Sigmoid colon (tissue), 7 donors: ENCODE measurements at places on chromosomes 4 and X. TPM values are rescaled to one million over a fixed set of nuclear protein-coding genes. Genes with fewer than 3 reads are reported as not detected.

- no peaks in the 10 kb centered on the region for H3K36me3 ChIP-seq
- H3K27ac ChIP-seq, result peak overlapping the region; percentile 77
- no peak overlapping the region for H3K4me3 ChIP-seq
These were observed 92.8 kb downstream of the AMELX start for GRCh38 chrX:11386001-11386523.

DNA sequence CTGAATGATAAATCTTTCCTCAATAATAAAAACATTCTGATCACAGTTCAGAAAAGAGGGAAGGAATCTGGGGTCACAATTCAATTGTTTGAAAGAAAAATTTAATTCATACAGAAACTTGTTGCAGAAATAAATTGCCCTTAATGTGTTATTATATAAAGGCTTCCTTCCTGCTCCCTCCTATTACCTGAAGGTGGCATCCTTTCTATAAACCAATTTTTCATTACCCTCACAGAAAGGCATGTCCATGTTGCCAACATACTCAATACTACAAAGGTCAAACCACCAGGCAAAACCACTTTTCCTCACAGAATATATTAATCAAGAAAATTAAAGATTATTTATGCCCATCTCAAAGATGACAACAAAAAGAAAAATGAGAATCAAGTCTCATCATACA lies 194.3 kb upstream of the CT83 start:
- H3K36me3 ChIP-seq, result no peaks in the 10 kb centered on the region
- no peak overlapping the region for H3K27ac ChIP-seq
- H3K27me3 ChIP-seq, result no peaks in the 10 kb centered on the region
- H3K4me1 ChIP-seq, result no peaks in the 10 kb centered on the region
- DNase-seq, result no peak
- no peak overlapping the region for H3K4me3 ChIP-seq

The TGIF2LX gene
- not detected for total RNA-seq

GRCh38 chrX:152038804-152039203 lies 64.3 kb upstream of the GABRE start:
- no peaks in the 10 kb centered on the region for H3K4me1 ChIP-seq
- H3K36me3 ChIP-seq, result no peaks in the 10 kb centered on the region
- no peaks in the 10 kb centered on the region for H3K27me3 ChIP-seq
- no peak for DNase-seq
- no peak overlapping the region for H3K27ac ChIP-seq

GRCh38 chr4:11704186-11704830 lies 275.6 kb upstream of the HS3ST1 start:
- no peaks in the 10 kb centered on the region for H3K4me1 ChIP-seq
- DNase-seq, result no peak
- H3K4me3 ChIP-seq, result no peak overlapping the region
- H3K27ac ChIP-seq, result no peak overlapping the region
- H3K36me3 ChIP-seq, result no peaks in the 10 kb centered on the region
- no peaks in the 10 kb centered on the region for H3K27me3 ChIP-seq

- H3K4me1 ChIP-seq, result peaks cover 15% of the 10 kb centered on the region
- no peak overlapping the region for H3K27ac ChIP-seq
- DNase-seq, result no peak
- H3K4me3 ChIP-seq, result no peak overlapping the region
- H3K36me3 ChIP-seq, result no peaks in the 10 kb centered on the region
- H3K27me3 ChIP-seq, result no peaks in the 10 kb centered on the region
These were observed 65.0 kb downstream of the INPP4B start for GRCh38 chr4:142781114-142781513.

The KLB gene
- total RNA-seq, result 1.4 TPM

GRCh38 chr4:54683616-54684346 lies 26.0 kb downstream of the KIT start:
- H3K4me3 ChIP-seq, result no peak overlapping the region
- no peaks in the 10 kb centered on the region for H3K4me1 ChIP-seq
- DNase-seq, result no peak
- no peaks in the 10 kb centered on the region for H3K36me3 ChIP-seq

- DNase-seq, result peak; percentile 77
- H3K36me3 ChIP-seq, result no peaks in the 10 kb centered on the region
- peaks cover 6% of the 10 kb centered on the region for H3K4me1 ChIP-seq
- H3K4me3 ChIP-seq, result peak overlapping the region; percentile 53
These were observed 47.7 kb downstream of the PRPS1 start for GRCh38 chrX:107675823-107676555.

The SLC10A4 gene
- 0.99 TPM for total RNA-seq

- DNase-seq, result no peak
- no peak overlapping the region for H3K4me3 ChIP-seq
- H3K27me3 ChIP-seq, result no peaks in the 10 kb centered on the region
- no peak overlapping the region for H3K27ac ChIP-seq
These were observed 547.4 kb upstream of the ACTRT1 start for GRCh38 chrX:128599632-128600031.

- H3K36me3 ChIP-seq, result no peaks in the 10 kb centered on the region
- no peak overlapping the region for H3K4me3 ChIP-seq
- H3K27ac ChIP-seq, result no peak overlapping the region
- no peaks in the 10 kb centered on the region for H3K4me1 ChIP-seq
- H3K27me3 ChIP-seq, result no peaks in the 10 kb centered on the region
These were observed 143.7 kb downstream of the NAA11 start for GRCh38 chr4:79182209-79182608.

DNA sequence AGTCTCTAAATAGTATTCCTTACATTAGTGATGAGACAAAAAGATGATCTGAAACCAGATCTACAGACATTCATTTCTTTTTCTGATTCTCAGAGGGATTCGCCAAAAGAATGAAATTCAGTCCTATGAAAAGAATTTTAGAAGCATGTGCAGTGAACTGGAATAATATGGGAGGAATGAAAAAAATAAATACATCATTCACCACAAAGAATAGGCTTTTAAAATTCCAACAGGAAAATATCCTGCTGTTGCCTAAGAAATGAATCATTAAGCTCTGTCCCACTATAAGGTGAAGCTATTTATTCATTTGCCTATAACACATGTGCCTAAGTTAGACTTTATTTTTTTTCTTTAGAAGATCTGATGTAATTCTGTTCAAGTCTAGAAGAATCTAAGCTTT lies 165.9 kb downstream of the IL15 start:
- no peak overlapping the region for H3K4me3 ChIP-seq
- H3K4me1 ChIP-seq, result no peaks in the 10 kb centered on the region
- H3K27ac ChIP-seq, result no peak overlapping the region
- H3K27me3 ChIP-seq, result no peaks in the 10 kb centered on the region
- H3K36me3 ChIP-seq, result no peaks in the 10 kb centered on the region
- DNase-seq, result no peak

- H3K27me3 ChIP-seq, result no peaks in the 10 kb centered on the region
- no peak overlapping the region for H3K27ac ChIP-seq
- no peaks in the 10 kb centered on the region for H3K4me1 ChIP-seq
- DNase-seq, result no peak
- H3K36me3 ChIP-seq, result no peaks in the 10 kb centered on the region
- no peak overlapping the region for H3K4me3 ChIP-seq
These were observed 978.1 kb downstream of the C4orf33 start for GRCh38 chr4:130074096-130074495.

The RTL3 gene
- 1.8 TPM for total RNA-seq

DNA sequence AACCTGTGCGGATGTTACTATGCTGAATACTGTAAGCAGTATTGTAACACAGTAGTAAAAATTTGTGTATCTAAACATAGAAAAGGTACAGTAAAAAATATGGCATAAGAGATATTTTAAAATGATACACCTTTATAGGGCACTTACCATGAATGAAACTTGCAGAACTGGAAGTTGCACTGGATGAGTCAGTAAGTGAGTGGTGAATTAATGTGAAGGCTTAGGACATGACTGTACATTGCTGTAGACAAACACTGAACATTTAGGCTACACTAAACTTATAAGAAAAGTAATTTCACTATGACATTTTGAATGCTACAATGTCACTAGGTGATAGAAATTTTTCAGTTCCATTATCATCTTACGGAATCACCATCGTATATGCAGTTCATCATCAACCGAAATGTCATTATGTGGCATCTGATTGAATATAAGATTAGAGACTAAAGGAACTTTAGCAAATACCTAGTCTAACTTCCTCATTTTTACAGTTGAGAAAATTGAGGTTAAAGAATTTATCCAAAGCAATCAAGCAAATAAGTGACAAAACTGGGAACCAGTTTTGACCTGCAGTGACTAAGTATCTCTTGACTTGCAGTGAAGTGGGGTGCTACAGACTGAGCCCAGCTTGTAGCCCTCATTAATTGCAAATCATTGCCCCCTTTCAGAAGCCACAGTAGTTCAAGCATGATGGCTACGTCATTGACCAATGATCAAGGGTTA lies 55.3 kb downstream of the EGF start:
- DNase-seq, result no peak
- no peaks in the 10 kb centered on the region for H3K36me3 ChIP-seq
- no peak overlapping the region for H3K4me3 ChIP-seq
- H3K27me3 ChIP-seq, result no peaks in the 10 kb centered on the region
- H3K4me1 ChIP-seq, result no peaks in the 10 kb centered on the region

- H3K27ac ChIP-seq, result no peak overlapping the region
- DNase-seq, result no peak
- H3K4me3 ChIP-seq, result no peak overlapping the region
- peaks cover 14% of the 10 kb centered on the region for H3K4me1 ChIP-seq
- no peaks in the 10 kb centered on the region for H3K36me3 ChIP-seq
- no peaks in the 10 kb centered on the region for H3K27me3 ChIP-seq
These were observed 71.3 kb downstream of the SOX3 start for GRCh38 chrX:140433582-140433981.

DNA sequence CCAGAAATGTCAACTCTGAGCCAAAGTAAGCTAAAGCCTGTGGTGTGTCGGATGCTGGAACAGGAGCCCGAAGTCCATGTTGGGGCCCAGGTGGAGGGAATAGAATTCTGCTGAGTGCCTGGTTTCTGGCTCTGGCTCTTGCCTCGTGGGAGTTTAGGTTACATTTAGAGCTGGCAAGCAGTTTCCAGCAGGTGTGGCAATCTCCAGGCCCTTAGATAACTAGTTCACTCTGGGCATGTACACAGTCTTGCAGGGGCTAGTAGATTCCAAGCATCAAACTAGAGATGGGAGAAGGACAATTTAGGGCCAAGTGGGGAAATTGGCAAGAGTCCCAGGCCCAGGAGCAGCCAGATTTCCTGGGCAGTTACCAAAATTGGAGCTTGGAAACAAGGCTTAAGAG lies 56.3 kb upstream of the STOX2 start:
- H3K27me3 ChIP-seq, result no peaks in the 10 kb centered on the region
- H3K36me3 ChIP-seq, result no peaks in the 10 kb centered on the region
- no peak overlapping the region for H3K27ac ChIP-seq
- H3K4me3 ChIP-seq, result no peak overlapping the region
- DNase-seq, result no peak

- no peak overlapping the region for H3K4me3 ChIP-seq
- DNase-seq, result no peak
These were observed 155.2 kb upstream of the GALNT7 start for GRCh38 chr4:173013232-173013930.

DNA sequence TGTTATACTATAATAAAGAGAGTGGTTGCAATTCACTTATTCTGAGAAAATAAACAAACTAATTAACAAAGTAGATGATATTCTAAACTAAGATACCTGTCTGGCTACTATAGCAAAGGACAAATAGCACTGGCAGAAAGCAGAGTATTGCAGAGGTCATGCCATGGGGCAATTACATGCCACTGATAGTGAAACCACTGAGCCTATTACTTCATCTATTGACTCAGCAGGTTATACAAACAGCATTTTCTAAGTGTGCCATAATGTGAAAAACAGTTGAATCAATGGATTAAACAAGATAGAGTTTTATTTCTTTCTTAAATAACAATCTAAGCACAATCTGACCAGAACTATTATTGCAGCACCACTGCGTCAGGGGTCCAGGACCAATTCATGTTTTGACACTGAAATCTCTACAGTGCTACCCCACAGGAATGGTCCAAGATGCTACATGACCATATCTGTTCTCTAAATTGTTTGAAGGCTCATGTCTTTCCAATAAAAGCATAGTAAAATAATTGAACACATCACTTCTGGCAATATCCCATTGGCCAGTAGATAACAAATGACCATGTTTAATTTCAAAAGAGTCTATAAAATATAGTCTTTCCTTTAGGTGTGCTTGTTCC lies 389.5 kb upstream of the GRID2 start:
- no peak overlapping the region for H3K4me3 ChIP-seq
- no peak for DNase-seq
- no peaks in the 10 kb centered on the region for H3K27me3 ChIP-seq
- no peaks in the 10 kb centered on the region for H3K4me1 ChIP-seq
- no peaks in the 10 kb centered on the region for H3K36me3 ChIP-seq

DNA sequence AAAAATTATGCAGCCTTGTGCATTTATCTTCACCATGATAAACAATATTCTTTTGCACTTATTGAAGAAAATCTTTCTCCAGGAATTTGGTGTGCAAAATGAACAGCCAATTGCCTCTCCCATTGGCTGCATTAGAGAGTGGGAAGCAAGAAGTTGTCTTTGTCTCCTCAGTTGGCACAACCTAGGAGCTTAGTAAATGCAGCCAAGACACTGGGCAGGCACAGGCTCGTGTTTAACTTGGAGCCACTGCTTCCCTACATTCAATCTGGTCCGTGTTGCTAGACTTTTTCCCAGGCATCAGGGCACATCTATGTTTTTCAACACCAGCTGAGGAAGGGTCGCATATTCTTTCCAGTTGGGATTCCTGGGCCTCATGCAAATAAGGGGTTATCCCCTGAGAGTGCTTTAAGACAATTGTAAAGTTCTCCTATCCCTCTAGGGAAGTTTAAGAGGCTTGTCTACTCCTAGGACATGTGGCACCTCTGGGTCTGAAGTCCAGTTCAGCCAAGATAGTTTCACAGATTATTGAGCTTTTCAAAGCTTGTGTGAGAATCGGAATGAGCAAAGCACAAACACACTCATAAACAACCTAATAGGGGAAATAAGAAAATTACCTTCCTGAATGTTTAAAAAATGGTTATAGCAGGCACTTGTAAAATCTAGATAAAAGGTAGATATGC lies 31.8 kb upstream of the SRD5A3 start:
- no peak overlapping the region for H3K4me3 ChIP-seq
- H3K4me1 ChIP-seq, result no peaks in the 10 kb centered on the region
- no peak for DNase-seq
- H3K27me3 ChIP-seq, result no peaks in the 10 kb centered on the region
- no peak overlapping the region for H3K27ac ChIP-seq

The FATE1 gene
- not detected for total RNA-seq

GRCh38 chr4:125359960-125360634 lies 45.3 kb downstream of the FAT4 start:
- H3K36me3 ChIP-seq, result no peaks in the 10 kb centered on the region
- peaks cover 23% of the 10 kb centered on the region for H3K4me1 ChIP-seq
- H3K27ac ChIP-seq, result no peak overlapping the region
- H3K4me3 ChIP-seq, result no peak overlapping the region
- no peaks in the 10 kb centered on the region for H3K27me3 ChIP-seq

The MTTP gene
- 5.1 TPM for total RNA-seq

DNA sequence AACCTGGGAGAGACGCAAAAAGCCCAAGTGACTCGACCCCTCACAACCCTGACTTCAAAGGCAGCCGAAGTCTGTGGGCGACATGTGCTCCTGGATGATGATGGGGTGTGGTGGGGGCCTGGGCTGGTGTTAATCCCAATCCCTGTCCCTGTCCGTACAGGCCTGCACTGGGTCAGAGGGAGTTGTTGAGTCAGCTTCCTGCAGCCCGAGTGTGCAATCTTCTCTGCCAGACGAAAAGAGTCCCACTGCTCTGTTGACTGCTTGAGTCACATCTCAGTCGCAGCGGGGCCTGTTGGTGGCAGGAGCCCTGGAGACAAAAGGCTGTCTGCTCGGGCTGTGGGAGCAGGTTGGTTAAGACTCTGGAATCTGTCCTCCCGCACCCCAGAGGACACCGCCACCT lies 10.3 kb downstream of the FAM3A start:
- no peaks in the 10 kb centered on the region for H3K27me3 ChIP-seq
- no peak overlapping the region for H3K4me3 ChIP-seq
- DNase-seq, result no peak
